Stimulated activated CD8-positive, alpha-beta memory T cell treated with anti-CD3 and anti-CD28 coated beads, Interleukin-7, amount 100 ng/mL, for 1 hour (primary cell): ENCODE measurements at places on chromosomes 3 and 15.

DNA sequence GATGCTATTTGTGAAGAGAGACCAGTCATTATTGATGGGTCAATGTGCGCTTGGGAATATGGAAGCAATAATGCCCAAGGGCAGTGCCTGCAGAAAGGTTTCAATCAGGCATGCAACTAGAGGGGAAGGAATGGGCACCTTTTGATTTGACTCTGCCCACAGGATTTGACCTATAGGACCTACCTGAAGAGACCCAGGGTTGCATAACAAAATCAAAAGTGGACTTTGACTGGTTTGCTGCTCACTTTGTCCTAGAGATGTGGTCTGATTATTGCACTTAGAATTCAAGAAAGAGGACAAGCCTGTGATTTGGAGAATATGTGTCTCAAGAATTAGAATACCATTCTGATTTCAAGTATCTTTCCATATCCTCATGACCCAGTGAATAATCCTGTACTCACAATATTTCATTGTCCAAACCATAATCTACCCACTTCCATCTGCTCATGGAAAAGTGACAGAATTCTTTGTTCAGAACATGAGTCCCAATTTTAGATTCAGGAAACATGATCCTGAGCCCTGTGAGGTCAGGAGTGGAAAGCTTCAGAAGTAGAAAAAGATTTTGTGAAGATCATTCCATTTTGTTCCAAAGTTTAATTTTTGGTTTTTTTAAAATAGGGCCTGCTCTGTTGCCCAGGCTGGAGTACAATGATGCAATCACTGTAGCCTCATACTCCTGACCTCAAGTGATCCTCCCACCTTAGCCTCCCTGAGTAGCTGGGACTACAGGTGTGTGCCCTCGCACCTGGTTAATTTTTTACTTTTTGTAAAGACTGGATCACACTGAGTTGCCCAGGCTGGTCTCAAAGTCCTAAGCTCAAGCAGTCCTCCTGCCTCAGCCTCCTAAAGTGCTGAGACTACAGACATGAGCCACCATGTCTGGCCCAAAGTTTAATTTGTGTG lies 151.3 kb upstream of the NR2E3 start:
- no peak for DNase-seq

GRCh38 chr3:42805141-42805821 lies 991 bp upstream of the HIGD1A start:
- DNase-seq, result no peak

GRCh38 chr3:185406121-185406620 lies 43.2 kb downstream of the MAP3K13 start:
- no peak for DNase-seq

DNA sequence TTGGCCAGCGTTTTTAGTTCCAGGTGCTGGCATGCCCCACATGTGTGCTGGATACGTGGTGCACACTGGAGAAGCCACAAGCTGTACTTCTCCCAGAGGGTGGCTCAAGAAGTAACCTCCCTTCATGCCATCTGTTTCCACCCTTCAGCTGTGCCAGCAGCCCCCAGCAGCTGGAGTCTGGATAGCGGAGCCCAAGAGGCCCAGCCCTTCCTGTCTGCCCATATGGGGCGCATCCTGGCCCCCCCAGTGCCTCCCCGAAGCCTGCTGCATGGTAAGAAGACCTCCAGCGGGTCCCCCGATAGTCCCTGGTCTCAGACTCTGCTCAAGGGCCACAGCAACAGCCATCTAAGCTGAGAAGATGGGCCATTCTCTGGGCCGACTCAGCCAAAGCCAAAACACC lies 5.8 kb upstream of the MANF start:
- DNase-seq, result no peak

- DNase-seq, result no peak
Measured at GRCh38 chr3:74651292-74651691, 36.8 kb upstream of the CNTN3 start.

DNA sequence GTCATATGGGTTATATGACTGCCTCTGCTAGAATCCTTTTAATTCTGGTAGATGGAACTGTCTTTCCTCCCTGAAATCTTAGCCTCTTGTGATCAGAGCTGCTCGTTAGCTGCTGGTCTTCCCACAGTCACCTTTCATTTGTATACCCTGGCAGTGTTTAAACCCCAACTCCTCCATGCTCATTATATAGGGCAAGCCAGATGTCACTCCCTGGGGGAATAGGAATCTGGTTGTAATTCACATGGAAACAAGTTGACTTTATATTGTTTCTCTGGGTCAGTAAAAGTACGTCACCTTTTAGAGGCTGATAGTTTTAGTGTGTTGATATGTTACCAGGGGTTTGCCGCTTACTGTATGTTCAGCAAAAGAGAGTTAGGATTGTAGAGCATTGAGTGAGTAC lies 103.5 kb downstream of the ITPR1 start:
- no peak for DNase-seq

DNA sequence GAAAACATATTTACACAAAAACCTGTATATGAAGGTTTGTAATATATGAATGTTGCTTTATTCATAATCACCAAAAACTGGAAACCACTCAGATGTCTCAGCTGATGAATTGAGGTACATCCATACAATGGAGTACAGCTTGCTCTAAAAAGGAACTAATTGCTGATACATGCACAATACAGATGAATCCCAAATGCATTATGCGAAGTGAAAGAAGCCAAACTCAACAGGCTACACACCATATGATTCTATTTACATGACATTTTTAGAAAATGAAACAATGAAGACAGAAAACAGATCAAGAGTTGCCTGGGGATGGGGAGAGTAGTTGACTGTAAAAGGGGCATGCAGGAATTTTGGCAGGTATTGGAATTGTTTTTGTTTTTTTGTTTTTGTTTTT lies 95.5 kb downstream of the IQCH start:
- DNase-seq, result no peak

DNA sequence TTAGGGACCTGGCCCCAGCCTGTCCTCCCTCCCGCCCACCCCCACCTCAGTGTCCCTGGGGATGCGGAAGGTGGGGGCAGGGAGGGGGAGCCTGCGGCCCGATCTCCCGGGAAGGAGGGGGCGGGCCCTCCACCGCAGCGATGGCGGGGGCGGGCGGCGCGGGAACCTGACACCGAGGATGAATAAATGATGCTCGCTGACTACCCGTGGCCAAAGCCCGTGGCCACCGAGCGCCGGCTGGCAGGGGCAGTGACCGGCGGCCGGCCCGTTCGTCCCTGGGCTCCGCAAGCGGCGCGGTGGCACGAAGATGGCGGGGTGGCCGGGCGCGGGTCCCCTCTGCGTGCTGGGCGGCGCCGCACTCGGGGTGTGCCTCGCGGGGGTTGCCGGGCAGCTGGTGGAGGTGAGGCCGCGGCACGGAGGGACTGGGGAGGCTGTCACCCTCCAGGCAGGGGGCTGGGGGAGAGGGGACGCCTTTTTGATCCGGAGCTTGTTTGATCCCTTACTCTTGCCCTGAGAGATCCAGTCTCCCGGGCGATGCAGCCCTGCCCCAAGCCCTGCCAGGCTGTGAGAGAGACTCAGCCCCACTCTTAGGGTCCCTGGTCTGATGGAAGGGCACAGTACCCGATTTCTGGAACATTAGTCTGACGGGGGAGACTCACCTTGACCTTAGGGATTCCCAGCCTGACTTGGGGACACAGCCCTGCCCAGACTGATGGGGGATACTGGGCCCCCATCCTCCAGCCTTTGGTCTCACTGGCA lies at the start of gene TMIE:
TSS of gene TMIE (plus strand) at position 212 of the 759 bp plus-strand sequence. CDS start at position 308, 96 bp downstream.
- DNase-seq, result no peak

DNA sequence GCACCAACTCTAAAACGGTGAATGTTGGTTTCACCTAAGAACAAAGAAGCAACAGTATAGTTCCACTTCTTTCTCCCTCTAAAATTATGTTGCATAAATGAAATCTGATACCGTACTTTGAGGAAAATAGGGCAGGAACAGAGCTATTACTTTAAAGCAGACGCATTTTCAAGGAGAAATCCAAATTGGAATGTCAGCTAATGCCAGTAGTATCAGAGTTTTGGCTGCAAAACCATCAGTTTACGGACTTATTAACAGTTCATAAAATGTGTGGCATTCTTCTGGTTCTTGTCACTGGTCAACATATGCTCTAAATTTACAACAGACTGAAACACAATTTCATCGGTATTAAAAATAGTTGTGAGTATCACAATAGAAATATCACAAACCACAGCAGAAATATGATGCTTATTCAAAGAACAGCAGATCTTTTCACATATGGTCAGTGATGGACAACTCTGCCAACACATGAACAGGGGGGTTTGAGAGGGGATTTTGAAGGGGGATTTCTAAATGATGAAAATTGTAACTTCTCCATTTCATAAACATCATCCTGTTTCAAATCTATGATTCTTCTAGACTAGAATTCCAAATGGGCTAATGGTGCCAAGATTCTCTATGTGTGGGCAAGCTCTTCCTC lies 38.7 kb upstream of the ROBO2 start:
- DNase-seq, result no peak

GRCh38 chr3:172150913-172151650 lies 111.7 kb downstream of the FNDC3B start:
- DNase-seq, result no peak

GRCh38 chr3:114827495-114827894 lies 319.6 kb downstream of the ZBTB20 start:
- no peak for DNase-seq

- DNase-seq, result no peak
Measured at GRCh38 chr15:64315216-64315615, 40.8 kb downstream of the CSNK1G1 start.

- no peak for DNase-seq
Measured at GRCh38 chr3:126078866-126079265, 5.1 kb downstream of the SLC41A3 start.

GRCh38 chr3:165854696-165855095 lies 17.5 kb upstream of the BCHE start:
- DNase-seq, result no peak

GRCh38 chr3:135788978-135789377 lies 176.6 kb upstream of the PPP2R3A start:
- no peak for DNase-seq

GRCh38 chr15:65576664-65577063 lies 34.3 kb downstream of the INTS14 start:
- DNase-seq, result no peak

DNA sequence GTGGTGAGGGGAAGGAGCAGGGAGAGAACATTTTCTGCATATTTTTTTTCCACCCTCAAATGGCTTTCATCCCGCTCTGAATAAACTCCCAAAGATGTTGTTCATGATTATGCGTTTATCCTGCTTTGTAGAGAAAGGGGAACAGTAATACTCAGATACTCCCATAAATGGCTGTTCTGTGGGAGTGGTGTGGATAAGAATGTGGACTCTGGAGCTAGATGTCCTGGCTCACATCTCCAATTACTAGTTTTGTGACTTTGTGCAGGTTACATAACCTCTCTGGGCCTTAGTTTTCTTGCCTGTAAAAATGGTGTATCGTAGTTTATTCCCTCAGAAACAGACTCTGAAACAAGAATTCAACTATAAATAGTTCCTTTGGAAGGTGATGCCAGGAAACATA lies 395.4 kb upstream of the SUCLG2 start:
- DNase-seq, result no peak

DNA sequence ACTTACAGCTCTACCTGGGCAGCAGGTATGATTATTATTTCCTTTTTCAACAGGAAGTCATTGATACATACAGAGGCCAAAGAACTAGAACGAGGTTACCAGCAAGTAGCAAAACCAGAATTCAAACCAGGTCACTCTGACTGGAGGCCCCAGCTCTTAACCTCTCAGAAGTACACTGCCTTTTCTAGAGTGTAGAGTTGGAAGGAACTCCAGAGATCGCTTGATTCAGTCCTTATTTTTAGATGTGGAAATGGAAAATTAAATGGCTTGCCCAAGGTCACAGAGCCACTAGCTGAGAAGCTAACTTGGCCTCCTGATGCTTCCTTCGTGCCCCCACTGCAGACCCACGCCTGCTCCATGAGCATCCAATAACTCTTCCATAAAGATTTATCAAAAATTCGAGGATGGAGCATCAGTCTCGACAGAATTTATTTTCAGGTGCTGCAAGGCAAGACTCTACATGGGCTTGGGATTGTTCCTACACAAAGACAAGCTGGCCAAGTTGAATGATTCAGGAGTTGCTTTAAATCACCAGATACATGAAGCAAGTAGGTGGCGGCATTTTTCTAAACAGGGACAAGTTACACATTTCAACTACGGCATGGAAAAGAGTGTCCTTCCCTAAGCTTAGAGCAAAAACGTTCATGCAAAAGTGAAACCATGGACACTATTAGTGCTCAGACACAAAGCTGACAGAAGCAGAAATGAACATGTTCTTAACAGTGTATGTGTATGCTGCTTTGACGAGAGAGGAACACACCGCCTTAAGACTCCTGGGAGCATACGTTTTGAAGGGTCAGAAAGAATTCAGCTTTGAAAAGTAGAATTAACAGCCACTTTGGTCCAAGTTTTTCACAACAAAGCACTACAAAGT lies 235.7 kb downstream of the THRB start:
- DNase-seq, result no peak

DNA sequence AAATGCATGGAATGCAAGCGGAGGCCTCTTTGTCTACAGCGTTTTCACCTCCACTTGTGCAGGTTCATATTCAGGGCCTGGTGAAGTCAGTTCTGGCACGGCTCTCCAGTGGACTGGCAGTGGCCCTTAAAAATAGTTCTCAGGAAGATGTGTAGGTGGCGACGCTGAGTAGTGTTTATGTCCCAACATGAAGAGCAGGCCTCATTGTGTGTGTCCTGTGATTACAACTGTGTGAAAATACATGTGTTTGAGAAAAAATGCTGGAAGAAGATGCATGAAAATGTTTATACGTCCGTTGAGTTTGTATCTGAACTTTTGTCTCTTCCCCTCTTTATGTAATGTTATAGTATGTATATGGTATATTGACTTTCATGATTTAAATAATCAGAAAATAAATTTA lies 7.2 kb downstream of the LIPC start:
- DNase-seq, result no peak

GRCh38 chr3:115325539-115325938 lies 178.5 kb upstream of the ZBTB20 start:
- DNase-seq, result no peak
